ENCODE measurements at places on chromosomes 1 and 21.

GRCh38 chr1:64474665-64475439 lies 4.9 kb downstream of the CACHD1 start:
- DNase-seq, result no peak

GRCh38 chr1:17465228-17465627 lies 25.8 kb upstream of the RCC2 start:
- no peak for DNase-seq

DNA sequence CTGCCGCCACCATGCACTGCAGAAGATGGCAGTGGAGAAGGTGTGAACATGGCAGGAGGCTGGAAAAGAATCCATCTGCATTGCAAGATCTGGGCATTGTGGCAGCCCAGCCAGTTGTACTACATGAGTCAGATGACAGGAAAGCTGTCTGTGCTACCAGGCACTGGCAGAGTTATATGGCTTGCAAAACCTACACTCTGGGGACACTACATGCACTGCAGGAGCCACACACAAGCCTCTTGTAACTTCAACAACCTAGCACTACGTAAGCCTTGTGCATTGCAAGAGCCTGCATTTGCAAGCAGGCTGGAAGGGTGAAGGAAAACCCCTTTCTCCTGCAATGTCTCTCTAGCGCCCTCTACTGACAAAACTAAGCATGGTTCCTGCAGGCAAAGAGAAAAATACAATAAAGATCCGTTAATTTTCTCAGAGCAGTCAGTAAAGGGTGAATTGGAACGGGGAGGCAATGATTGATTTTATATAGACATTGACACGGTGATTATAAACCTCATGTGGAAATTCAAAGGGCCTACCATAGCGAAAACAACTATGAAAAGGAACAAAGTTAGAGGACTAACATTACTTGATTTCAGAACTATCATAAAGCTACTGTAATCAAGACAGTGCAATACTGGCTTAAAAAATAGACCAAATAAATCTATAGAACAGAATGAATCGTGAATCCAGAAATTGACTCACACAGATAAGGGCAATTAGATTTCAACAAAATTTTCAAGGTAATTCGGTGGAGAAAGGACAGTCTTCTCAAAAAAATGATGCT lies 26.2 kb upstream of the DYNLT5 start:
- DNase-seq, result peak; percentile 12

DNA sequence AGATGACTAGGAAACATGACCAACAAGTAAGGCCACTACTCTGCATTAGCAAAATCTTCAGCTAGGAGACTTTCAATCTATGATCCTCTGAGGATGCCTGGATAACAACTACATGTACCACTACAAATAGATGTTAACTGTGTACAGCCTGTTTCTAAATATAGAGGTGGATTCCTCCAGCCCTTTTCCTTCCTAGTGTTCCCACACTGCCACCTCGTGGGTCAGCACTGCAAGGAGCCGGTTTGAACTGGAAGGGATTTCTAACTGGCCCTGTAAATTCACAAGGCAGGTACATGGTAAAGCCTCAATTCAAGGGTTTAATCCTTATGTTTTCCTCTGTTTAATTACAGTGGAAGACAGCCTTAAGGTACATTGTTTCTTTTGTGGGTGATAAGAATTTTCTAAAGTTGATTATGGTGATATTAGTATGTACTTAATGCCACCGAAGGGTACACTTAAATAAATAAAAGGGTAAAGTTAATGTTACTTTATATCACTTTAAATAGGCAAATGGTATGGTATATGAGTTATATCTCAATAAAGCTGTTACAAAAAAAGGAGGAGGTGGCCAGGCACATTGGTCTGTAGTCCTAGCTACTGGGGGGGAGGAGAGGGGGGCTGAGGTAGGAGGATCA lies 14.4 kb downstream of the SMYD3 start:
- peak; percentile 21 for DNase-seq

DNA sequence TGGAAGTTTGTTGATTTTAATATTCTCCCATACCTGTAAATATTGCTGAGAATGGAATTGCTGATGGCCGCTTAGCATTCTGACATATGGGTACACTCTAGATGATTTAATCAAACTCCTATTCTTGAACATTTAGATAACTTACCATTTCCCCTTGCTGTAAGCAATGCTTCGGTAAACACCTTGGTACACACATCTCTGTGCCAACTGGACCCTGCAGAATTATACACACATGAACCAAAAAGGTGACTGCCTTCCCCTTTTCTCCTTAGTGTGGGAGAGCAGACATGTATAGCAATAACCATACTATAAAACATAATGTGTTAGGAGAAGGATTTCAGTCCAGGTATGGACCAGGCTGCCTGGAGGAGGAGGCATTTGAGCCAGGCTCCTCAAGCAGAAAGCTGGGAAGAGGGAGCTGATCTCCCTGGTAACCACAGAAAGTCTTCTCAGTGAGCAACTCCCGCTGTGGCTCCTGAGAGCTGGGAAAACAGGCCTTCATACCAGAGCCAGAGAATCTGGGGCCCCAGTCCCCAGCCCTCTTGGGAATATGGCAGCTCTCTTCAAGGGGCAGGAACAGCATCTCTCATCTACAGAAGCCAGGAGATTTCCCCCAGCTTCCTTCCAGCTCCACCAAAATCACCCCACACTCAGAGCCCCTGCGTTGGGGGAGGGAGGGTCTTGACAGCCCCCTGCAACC lies 33.9 kb upstream of the CSF1 start:
- no peak for DNase-seq
